ENCODE measurements at places on chromosomes 12 and 14.
A peak's percentile ranks its signal among the peaks of the same experiment; 100 is the strongest.

- DNase-seq: no peak
Measured at GRCh38 chr14:93262446-93262845, 55.4 kb downstream of the UBR7 start.

DNA sequence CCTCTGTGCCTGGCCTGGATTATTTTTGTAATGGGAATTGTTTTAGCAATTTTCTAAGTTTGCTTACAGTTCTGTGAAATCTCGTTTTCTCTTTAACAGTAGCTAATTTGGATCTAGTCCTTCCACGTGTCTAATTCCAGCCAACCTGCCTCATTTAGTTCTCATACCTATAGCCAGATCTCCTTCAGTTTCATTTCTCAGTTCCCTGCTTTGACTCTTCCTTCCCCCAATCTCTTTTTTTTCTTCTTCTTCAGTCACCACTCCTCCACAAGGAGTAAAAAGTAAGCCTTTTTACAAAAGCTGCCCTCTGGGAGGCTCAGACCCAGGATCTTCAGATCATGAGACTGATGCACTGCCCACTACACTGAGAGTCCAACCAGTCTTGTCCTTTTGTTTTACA, 1.4 kb downstream of the THTPA start:
- no peak for DNase-seq

GRCh38 chr12:89261982-89262381, 90.3 kb downstream of the DUSP6 start:
- DNase-seq: no peak

DNA sequence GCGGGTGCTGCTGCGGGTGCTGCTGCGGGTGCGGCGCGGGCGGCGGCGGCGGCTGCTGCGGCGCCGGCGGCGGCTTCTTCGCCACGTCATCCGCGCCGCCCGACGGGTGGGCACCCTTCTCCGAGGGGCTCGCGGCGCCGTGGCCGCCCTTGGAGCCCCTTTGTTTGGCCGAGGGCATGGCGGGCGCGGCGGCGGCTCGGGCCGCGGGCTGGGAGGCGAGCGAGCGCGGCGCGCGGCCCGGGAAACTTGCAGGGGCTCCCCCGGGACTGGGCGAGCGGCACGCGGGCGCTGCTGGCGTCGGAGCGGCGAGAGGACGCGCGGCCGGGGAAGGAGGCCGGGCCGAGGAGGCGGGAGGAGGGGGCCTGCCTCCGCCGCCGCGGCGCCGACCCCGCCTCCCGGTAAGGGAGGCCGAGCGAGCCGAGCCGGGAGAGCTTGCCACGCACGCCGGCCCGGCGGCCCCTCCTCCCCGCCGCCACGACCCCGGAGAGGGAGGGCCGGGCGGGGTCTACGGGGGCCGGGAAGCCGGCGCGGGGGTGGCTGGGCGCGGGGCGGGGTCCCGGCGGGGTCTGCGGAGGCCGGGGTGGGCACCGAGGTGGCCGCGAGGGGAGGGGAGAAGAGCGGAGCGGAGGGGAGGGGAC, at the start of gene CKAP4:
Gene CKAP4, minus strand, starts transcription at position 347 of the 638 bp plus-strand sequence. Its CDS starts 169 bp downstream, at position 178.
- DNase-seq: peak; percentile 60

DNA sequence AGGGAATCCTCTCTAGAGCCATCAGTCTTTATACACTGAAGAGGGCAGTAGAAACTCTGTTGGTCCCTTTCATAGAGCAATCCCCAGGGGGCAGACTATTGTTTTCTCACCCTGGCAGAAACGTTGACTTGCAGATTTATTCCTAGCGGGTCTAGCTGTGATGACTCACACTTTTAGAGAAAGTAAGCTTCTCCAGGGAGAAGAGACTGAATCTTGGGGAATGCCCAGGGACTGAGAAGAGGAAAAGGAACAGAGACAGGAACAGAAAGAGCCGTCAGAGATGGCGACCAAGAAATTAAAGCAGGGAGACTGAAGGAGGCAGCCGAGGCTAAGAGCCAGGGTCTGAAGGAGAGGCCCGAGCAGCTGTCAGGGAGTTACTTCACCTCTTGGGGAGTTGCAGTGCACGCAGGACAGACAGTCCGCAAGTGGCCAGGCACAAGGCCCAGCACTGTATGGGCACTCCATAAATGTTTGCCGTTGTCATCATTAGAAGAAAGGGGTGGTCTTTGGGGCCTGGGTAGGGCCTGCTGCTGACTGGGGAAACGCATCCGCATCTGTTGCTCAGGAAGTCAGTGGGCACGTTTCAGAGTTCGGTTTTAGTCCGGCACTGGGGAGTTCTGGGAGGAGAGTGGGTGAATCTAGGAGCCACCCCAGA, 13.0 kb downstream of the PLEKHG6 start:
- DNase-seq: peak; percentile 65

DNA sequence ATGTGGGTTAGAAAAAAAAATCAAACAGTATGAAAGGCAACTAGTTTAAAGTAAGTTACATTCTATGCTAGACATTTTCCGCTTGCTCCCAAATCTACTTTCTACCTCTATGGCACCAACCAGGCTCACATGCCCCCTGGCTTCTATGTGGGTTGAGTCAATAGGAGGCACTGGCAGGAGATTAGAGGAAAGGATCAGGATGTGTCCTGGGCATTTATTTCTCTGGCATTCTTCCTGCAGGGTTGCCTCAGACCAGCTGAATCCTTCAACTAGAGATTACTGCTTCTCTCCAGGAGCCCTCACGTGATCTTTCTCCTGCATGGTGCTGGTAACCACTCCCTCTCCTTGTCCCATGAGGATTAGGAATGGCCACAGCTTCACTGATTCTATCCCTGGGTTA, 14.9 kb upstream of the CCDC60 start:
- DNase-seq: no peak

DNA sequence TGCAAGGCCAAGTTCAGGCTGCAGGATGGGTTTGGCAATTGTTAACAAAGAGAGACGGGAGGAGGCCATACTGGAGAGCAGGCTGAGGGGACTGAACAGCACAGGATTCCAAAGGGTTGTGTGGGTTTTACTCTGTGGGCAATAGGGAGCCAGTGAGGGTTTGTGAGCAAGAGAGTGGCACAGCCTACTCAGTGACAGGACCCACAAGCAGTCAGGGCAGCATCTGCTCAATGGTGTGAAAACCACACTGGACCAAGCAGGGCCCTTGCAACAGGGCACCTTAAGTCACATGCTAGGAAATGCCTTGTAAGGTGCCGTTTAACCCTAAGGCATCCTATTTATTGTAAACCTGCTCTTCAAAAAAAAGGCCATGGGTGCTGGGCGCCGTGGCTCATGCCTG, 22.0 kb downstream of the SYNE3 start:
- DNase-seq: no peak

DNA sequence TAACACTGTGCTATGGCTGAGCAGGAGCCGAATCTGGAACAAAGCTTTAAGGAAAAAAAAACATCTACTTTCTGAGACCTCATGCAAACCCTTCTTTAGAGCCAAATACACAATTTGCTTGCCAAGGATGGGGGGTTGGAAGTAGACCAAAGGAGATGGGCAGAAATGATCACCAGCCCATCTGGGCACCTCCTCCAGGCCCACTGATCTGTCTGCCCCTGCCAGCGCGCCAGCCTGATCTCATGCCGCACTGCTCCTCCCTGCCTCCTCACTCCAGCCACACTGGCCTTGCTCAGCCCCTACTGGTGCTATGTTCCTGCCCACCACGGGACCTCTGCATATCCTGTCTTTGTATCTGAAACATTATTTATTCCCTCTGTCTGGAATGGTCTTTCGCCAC, 24.8 kb upstream of the RAB35 start:
- DNase-seq: no peak

DNA sequence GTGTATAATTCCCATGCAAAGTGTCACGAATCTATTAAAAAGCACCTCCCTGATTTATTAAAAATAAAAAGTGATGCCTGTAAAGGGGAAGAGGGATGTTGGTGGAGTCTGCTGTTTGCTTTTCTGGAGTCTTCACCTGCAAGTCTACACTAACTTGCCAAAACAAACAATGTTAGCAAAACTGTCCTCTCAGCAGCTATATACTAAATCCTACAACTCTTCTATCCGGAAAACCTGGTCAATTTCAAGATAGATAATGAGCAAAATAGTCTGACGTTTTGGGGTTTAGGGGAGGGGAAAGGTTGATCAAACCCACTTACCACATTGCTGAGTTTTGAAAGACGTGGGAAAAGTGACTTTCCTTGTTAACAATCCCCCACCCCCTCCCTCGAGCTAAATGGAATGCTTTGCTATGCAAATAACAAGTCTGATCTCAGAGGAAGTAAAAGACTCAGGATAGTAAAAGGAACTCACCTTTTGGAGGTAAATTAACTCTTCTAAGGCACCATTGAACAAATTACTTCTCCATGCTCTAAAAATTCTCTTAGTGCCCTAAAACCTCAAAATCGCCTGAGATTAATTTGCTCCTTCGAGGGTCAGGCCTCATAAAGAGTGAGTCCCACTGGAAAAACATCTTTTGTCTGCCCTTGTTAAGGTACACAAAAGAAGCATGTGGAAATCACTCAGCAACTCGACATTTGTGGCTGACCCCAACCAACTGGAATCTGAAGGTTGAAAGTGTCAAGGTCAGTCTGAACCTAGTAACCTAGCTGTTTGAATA, 13.5 kb downstream of the BMP4 start:
- no peak for DNase-seq

DNA sequence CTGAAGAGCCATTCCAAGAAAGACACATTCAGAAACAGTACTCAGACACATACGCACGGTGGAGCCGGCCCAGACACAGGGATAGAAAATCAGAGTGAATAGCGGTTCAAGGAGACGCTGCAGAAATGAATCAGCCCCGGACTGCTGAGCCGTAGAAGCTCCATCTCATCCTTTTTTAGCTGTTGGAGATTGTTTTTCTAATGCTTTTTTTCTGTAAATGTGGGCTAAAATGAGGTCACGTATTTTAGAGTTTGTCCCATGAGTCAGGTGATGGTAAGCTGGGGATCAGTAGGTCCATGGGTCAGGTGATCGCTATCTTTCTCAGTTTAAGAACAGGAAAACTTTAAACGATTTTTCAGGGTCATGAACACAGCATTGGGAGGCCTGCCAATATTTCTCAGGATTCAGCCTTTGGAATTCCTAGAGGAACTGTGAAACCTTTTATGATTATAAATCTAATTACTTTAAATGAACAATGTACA, 202.4 kb downstream of the ITPR2 start:
- no peak for DNase-seq

- peak; percentile 10 for DNase-seq
Measured at GRCh38 chr14:74299061-74299545, 3.6 kb downstream of the ABCD4 start.

DNA sequence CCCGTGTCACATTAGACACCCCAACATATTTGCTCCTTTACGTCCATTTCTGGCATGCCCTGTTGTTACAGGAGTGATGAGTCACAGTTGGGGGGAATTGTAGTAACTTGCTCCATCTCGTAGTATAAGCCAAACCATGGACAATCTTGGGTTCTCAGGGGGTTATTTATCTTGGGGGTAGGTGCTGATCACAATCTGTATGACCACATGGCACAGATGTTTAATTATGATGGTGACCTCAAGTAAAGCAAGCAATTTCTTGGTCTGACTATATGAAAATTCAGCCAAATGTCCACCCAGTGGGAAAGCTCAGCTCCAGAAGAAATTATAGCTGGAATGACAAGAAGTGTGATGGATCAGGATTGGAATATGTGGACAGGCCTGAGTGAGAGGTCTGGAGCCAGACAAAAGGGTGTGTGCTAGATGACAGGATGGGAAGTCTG, 32.1 kb upstream of the STON2 start:
- no peak for DNase-seq

- DNase-seq: no peak
Measured at GRCh38 chr12:115891556-115892164, 385.8 kb downstream of the MED13L start.

GRCh38 chr12:121326996-121327674, 25.1 kb downstream of the ANAPC5 start:
- DNase-seq: no peak

GRCh38 chr12:15984097-15984800, 73.1 kb downstream of the DERA start:
- no peak for DNase-seq

DNA sequence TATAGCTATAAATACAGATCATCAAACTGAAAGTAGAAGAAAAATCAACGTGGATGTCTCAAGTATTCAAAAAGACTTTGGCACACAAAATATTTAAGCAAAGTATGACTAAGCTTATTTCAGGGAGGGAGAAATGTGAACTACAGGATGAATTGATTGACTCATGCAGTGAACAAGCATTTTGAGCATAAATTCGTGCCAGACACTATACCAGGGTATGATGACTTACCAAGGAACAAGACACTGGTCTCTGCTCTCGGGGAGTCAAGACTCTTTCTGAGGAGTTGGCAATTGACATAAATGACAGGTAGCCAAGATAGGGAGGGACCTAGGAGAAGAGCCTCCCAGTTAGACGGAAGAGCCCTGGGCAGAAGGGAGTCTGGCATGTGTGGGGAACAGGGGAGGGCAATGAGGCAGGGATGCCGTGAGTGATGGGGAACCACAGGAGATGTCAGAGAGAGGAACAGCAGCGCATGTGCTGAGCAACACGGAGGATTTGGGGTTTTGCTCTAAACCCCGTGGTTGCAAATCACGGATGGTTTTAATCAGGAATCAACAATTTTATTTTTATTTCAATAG, 115.2 kb downstream of the TMEM132D start:
- DNase-seq: no peak

GRCh38 chr14:104316121-104316722, 177.8 kb downstream of the KIF26A start:
- DNase-seq: no peak

DNA sequence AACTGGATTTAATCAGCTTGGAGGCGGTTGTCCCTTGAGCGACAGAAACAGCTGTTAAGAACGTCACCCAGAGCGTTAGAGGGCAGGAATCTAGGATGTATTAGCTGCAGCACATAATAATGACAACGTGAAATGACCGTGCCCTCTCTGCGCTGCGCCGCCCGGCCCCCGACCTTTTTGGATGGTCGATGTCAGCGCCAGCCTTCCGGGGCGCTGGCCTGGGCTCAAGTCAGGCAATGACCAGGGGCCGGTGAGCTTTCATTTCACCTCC, 427 bp upstream of the TMEM120B start:
- peak; percentile 8 for DNase-seq

DNA sequence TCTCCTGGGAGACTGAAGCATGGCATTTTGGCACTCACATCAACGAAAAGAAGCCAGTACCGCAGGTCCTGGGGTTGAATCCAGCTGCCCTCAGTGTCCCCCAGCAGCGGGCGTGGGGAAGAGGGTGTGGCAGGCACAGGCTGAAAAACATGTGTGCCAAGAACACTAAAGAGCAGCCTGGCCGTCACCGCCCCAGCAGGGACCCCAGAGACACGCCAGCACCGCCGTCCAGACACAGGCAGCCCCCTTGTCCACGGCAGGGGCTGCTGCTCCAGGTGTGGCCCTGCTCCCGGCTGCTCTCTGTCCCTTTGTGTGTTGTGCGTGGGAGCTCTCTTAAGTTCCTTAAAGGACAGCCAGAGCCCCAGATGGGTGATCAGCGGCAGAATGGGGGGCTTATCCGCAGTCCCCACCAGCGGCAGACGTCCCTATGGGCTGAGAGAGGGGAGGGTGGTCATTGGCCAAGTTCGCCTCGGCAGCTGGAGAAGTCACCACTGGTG, 556 bp downstream of the PHETA1 start:
- no peak for DNase-seq

GRCh38 chr14:64958743-64959142, 13.4 kb downstream of the RAB15 start:
- no peak for DNase-seq
